ENCODE measurements at places on chromosomes 5 and 9.
A peak's percentile ranks its signal among the peaks of the same experiment; 100 is the strongest.

- no peak for DNase-seq
These were observed 221.1 kb upstream of the ACTBL2 start for GRCh38 chr5:57703721-57704120.

DNA sequence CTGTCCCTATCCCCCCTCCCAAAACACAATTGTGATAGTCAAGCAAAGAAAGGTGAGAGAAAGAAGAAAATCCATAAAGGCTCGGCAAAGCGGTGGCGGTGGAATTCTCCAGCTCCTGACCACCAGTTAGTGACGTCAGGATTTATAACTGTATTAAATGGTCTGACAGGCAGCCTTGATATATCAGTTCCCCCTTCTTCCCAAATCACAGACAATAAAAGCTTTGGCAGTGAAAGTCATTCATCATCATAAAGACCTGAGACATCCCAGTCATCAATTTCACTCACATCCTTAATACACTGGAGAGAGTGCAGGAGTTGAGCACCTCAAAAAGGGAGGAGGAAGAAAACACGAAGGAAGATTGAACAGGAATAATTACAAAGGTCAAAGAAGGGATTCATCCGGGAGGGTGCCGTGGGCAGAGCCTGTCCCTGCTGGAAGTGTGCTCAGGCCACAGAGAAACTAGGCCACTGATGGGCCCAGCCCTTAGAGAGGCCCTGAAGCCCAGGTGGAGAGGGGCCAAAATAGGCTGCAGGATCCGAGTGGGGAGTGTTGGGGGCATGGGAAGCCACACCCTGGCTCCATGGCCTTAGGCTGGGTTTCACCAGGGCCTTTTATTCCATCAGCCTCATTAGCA lies 131.9 kb downstream of the PAX5 start:
- no peak for DNase-seq

- DNase-seq, result no peak
These were observed 35.1 kb downstream of the BASP1 start for GRCh38 chr5:17252543-17252942.

GRCh38 chr5:86768699-86769202 lies 151.0 kb downstream of the COX7C start:
- DNase-seq, result no peak

GRCh38 chr9:37800631-37801286 lies at the start of gene DCAF10:
Gene DCAF10 (plus strand): TSS chr9:37800797. CDS start chr9:37800867, 70 bp downstream.
- DNase-seq, result peak; percentile 92

GRCh38 chr9:71816916-71817451 lies 48.7 kb upstream of the CEMIP2 start:
- DNase-seq, result no peak

- DNase-seq, result no peak
These were observed 51.9 kb upstream of the SHB start for GRCh38 chr9:38120961-38121360.

- no peak for DNase-seq
These were observed 2060.5 kb downstream of the MAT2B start for GRCh38 chr5:165565911-165566310.

- DNase-seq, result no peak
These were observed 68.3 kb upstream of the RGS7BP start for GRCh38 chr5:64437496-64437895.

DNA sequence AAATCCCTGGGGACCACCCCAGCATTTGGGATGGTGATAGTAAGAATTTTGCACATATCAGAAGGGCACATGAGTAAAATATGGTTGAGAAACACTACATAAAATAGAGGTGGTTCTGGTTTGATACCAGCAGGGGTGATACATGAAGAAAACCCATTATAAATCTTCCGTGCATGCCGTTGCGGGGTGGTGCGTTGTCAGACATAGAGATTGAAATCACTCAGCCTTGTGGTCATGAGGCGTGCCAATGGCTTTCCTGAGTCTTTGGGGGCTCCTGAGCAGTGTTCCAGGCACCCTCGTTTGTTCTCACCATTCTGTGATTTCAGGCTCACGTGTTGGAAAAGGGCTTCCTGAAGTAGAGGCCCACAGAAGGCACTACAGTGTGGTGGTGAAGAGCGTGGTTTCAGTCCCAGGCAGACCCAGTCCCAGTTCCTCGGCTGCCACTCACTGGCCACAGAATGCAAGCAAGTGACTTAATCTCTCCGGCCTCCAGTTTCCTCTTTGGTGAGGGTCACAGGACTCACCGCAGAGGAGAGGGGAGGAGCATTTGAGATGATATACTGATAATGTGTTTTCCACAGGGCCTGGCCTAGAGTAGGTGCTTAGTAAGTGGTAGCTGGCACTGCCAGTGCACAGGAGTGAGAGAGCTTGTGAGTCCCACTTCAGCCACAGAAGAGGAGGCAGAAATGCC lies 20.5 kb upstream of the GLRX start:
- DNase-seq, result peak; percentile 79

- DNase-seq, result no peak
These were observed 207.1 kb downstream of the GABRG2 start for GRCh38 chr5:162274679-162275078.

Data from GM10248 (cell line).